ENCODE measurements at places on chromosomes 2 and 18. TPM values are rescaled to one million over a fixed set of nuclear protein-coding genes. Genes with fewer than 3 reads are reported as not detected.

Gene SPEG
- total RNA-seq: 1.4 TPM

Gene ONECUT2
- total RNA-seq: not detected

Gene CYBRD1
- 0.76 TPM for total RNA-seq

Gene ARMC9
- total RNA-seq: 1.0 TPM

Gene EDAR
- 1.3 TPM for total RNA-seq

Gene STAT4
- total RNA-seq: 54.6 TPM

- H3K36me3 ChIP-seq: no peaks in the 10 kb centered on the region
- H3K4me3 ChIP-seq: no peak overlapping the region
- no peak for DNase-seq
- H3K4me1 ChIP-seq: peaks cover 15% of the 10 kb centered on the region
- H3K27me3 ChIP-seq: no peaks in the 10 kb centered on the region
Measured at GRCh38 chr2:205633994-205634393, 48.3 kb upstream of the NRP2 start.

DNA sequence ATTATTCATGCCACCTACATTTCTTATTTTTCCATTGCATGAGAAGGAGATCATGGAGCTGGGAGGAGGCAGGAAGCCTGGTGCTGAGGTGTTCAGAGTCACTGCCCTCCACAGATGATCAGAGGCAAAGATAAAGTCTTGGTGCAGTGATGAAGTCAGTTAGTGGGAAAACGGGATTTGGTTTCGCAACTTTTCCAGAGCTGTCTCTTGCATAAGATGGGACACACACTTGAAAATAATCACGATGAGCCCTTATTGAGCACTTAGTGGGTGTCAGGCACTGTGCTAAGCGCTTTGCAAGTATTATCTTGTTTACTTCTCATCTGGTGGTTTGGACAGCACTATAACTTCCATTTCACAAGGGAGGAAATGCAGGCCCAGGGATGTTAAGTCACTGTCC, 222.1 kb upstream of the SMAD2 start:
- no peaks in the 10 kb centered on the region for H3K4me1 ChIP-seq
- H3K4me3 ChIP-seq: no peak overlapping the region
- no peaks in the 10 kb centered on the region for H3K36me3 ChIP-seq
- H3K27ac ChIP-seq: no peak overlapping the region

DNA sequence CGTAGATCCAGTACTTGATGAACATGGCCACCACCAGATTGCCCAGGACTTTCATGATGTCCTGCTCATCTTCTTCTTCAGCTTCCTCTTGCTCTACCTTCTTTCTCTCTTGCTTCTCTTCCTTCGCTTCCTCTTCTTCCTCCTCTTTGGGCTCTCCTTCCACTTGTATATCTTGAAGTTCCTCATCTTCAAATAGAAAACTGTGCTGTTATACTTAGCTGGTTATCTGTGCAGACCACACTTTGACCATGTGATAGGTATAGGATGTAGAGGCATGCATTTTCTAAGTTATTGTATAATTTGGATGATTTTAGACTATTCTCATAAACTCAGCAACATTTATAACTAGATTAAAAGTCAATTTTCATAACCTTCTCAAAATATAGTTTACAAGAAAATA, 263.4 kb downstream of the NAPG start:
- H3K27ac ChIP-seq: no peak overlapping the region
- peaks cover 14% of the 10 kb centered on the region for H3K27me3 ChIP-seq
- H3K4me1 ChIP-seq: peaks cover 2% of the 10 kb centered on the region
- no peaks in the 10 kb centered on the region for H3K36me3 ChIP-seq
- DNase-seq: no peak

DNA sequence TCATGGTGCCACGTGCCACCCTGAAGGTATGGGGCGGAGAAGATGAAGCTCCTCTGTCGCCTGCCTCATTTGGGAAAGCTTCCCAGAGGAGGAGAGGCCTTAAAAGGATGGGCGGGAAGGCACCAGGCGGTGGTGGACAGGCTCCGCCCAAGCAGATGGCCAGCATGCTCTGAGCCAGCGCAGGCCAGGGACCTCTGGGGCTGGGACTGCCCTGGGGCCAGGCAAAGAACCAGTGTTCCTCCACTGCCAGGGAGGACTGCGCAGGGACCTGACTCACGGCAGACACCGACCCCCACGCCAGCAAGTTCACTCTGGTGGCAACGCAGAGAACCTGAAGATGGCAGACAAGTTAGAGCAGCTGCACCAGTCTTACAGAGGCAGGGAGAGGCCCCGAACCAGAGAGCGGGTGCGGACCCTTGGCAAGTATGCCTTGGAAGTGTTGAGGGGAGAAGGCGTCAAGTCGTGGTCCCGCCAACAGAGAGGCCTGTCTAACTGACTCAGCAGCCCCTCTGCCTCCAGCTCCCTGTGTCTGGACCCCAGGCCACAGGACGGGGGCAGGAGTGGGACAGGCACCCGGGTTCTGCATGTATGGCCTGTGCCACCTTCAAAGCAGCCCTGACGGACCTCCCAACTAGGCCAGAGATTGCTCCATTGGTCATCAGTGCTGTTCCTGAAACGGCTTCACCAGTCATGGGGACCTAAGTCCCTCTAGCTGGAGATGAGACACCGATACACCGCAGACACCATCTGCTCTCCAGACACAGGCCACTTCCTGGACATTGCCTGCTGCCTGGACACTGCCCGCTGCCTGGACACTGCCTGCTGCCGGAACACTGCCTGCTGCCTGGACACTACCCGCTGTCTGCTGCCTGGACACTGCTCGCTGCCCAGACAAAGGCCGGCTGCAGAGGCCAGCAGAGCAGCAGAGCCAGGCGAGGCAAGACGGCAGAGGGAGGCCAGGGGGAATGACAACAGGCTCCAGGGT, 124.7 kb downstream of the HDAC4 start:
- H3K27ac ChIP-seq: no peak overlapping the region
- peaks cover 4% of the 10 kb centered on the region for H3K36me3 ChIP-seq
- peaks cover 49% of the 10 kb centered on the region for H3K4me1 ChIP-seq
- H3K27me3 ChIP-seq: peaks cover 19% of the 10 kb centered on the region
- DNase-seq: no peak

GRCh38 chr2:216546641-216547403, 48.2 kb downstream of the RPL37A start:
- peaks cover 5% of the 10 kb centered on the region for H3K27me3 ChIP-seq
- H3K4me1 ChIP-seq: no peaks in the 10 kb centered on the region
- DNase-seq: no peak
- no peaks in the 10 kb centered on the region for H3K36me3 ChIP-seq
- no peak overlapping the region for H3K27ac ChIP-seq

- DNase-seq: no peak
- H3K27ac ChIP-seq: no peak overlapping the region
- no peaks in the 10 kb centered on the region for H3K4me1 ChIP-seq
- no peak overlapping the region for H3K4me3 ChIP-seq
Measured at GRCh38 chr2:179817181-179817841, 44.1 kb downstream of the ZNF385B start.

- no peak overlapping the region for H3K4me3 ChIP-seq
- peaks cover 4% of the 10 kb centered on the region for H3K27me3 ChIP-seq
- no peaks in the 10 kb centered on the region for H3K4me1 ChIP-seq
- H3K36me3 ChIP-seq: no peaks in the 10 kb centered on the region
- H3K27ac ChIP-seq: no peak overlapping the region
Measured at GRCh38 chr2:150778828-150779227, 291.4 kb upstream of the RND3 start.

DNA sequence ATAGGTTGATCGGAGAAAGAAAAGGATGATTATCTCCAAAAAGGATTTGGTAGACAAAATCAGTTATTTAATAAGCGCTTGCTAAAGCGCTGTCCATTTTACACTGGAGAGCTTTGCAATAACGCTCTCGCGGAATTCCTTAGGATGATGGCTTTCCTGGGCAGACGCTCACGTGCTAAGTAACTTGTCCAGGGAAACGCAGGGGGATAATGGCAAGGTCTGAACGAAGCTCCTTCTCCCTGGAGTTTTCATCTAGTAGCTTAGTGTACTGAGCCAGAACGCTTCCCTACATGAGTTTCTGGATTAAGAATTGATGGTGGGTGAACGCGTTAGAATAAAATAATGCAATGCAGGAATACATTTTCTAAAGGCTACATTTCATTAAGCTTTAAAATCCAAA, 739.5 kb upstream of the SALL3 start:
- no peak for DNase-seq
- no peaks in the 10 kb centered on the region for H3K36me3 ChIP-seq
- H3K4me1 ChIP-seq: no peaks in the 10 kb centered on the region
- H3K27ac ChIP-seq: no peak overlapping the region
- no peaks in the 10 kb centered on the region for H3K27me3 ChIP-seq

GRCh38 chr2:114534116-114535084, 92.0 kb downstream of the DPP10 start:
- H3K27me3 ChIP-seq: peaks cover 13% of the 10 kb centered on the region
- no peak for DNase-seq
- no peak overlapping the region for H3K27ac ChIP-seq

DNA sequence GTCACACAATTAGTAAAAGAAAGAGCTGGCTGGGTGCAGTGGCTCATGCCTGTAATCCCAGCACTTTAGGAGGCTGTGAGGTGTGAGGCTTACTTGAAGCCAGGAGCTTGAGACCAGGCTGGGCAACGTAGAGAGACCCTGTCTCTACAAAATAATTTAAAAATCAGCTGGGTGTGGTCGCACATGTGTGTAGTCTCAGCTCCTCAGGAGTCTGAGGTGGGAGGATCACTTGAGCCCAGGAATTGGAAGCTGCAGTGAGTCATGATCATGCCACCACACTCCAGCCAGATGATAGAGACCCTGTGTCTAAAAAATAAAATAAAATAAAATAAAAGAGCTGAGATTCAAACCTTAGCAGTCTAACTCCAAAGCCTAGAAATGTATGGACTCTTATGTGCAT, 39.0 kb upstream of the NEDD4L start:
- no peaks in the 10 kb centered on the region for H3K4me1 ChIP-seq
- H3K36me3 ChIP-seq: no peaks in the 10 kb centered on the region
- H3K4me3 ChIP-seq: no peak overlapping the region
- no peak for DNase-seq
